ENCODE measurements at places on chromosomes 6 and 20. TPM values are rescaled to one million over a fixed set of nuclear protein-coding genes. Genes with fewer than 3 reads are reported as not detected.

GRCh38 chr6:130513770-130514169 is 148.0 kb downstream of the TMEM200A start:
- no peaks in the 10 kb centered on the region for H3K36me3 ChIP-seq
- H3K4me1 ChIP-seq, result peaks cover 2% of the 10 kb centered on the region
- no peaks in the 10 kb centered on the region for H3K27me3 ChIP-seq
- no peak overlapping the region for H3K4me3 ChIP-seq
- DNase-seq, result peak; percentile 4
- H3K27ac ChIP-seq, result no peak overlapping the region

- DNase-seq, result no peak
- no peaks in the 10 kb centered on the region for H3K27me3 ChIP-seq
- no peaks in the 10 kb centered on the region for H3K36me3 ChIP-seq
- H3K4me3 ChIP-seq, result peak overlapping the region; percentile 19
Observed at GRCh38 chr6:42417641-42418112, 34.0 kb downstream of the TRERF1 start.

DNA sequence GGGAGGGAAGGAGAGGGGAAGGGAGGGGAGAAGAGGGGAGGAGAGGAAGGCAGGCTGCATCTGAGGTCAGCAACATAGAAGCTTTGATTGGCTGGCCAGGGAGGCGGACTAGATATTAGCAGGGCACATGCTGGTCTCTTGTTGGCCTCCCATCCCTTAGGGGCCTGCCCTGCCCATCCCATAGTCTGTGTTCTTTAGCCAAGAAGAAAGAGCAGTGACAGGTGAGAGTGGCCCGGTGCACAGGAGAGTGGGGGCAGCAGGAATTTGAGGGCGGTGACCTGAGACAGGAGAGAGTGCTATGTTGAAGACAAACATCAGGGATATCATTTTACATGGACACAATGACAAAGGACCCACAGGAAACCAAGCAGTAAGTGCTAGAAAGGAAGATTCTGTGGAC is 413.5 kb downstream of the SYNE1 start:
- H3K36me3 ChIP-seq, result peaks cover 66% of the 10 kb centered on the region
- DNase-seq, result no peak
- no peak overlapping the region for H3K27ac ChIP-seq
- no peaks in the 10 kb centered on the region for H3K27me3 ChIP-seq

PNRC1 gene
- 95.2 TPM for total RNA-seq

All from osteoblast (primary cell).